Ovary (tissue), 10 donors: ENCODE measurements at places on chromosomes 13 and 19. TPM values are rescaled to one million over a fixed set of nuclear protein-coding genes. Genes with fewer than 3 reads are reported as not detected.

GPR12 gene
- total RNA-seq, result not detected

CFAP97D2 gene
- not detected for total RNA-seq

ACP7 gene
- not detected for total RNA-seq

COL4A2 gene
- 104 TPM for total RNA-seq

ZNF324B gene
- 7.4 TPM for total RNA-seq

NPHS1 gene
- total RNA-seq, result not detected

EFNB2 gene
- 22.7 TPM for total RNA-seq

LILRB2 gene
- total RNA-seq, result 15.1 TPM

TMEM86B gene
- total RNA-seq, result 4.9 TPM

OR7E24 gene
- total RNA-seq, result not detected

RNASEH2A gene
- 5.6 TPM for total RNA-seq

GSX1 gene
- not detected for total RNA-seq

NCR1 gene
- not detected for total RNA-seq

SIGLEC12 gene
- total RNA-seq, result 0.25 TPM

CGB5 gene
- total RNA-seq, result not detected

SMIM24 gene
- total RNA-seq, result 2.4 TPM

CEACAM19 gene
- total RNA-seq, result 5.4 TPM

PINLYP gene
- total RNA-seq, result 18.2 TPM

TNFRSF19 gene
- total RNA-seq, result 5.7 TPM

ZNF57 gene
- 4.4 TPM for total RNA-seq

ZNF160 gene
- total RNA-seq, result 34.3 TPM

LIM2 gene
- not detected for total RNA-seq

ISYNA1 gene
- total RNA-seq, result 183 TPM

AZU1 gene
- total RNA-seq, result not detected

CCDC8 gene
- total RNA-seq, result 76.2 TPM

ANKRD24 gene
- 1.2 TPM for total RNA-seq

LSR gene
- total RNA-seq, result 7.3 TPM

SIGLEC5 gene
- 0.67 TPM for total RNA-seq

MIA gene
- 1.7 TPM for total RNA-seq

LYL1 gene
- 6.8 TPM for total RNA-seq

ZNF575 gene
- 2.8 TPM for total RNA-seq
